ENCODE measurements at places on chromosomes 11 and 22.

- DNase-seq, result no peak
These were observed 86.4 kb downstream of the KIRREL3 start for GRCh38 chr11:126914166-126914565.

DNA sequence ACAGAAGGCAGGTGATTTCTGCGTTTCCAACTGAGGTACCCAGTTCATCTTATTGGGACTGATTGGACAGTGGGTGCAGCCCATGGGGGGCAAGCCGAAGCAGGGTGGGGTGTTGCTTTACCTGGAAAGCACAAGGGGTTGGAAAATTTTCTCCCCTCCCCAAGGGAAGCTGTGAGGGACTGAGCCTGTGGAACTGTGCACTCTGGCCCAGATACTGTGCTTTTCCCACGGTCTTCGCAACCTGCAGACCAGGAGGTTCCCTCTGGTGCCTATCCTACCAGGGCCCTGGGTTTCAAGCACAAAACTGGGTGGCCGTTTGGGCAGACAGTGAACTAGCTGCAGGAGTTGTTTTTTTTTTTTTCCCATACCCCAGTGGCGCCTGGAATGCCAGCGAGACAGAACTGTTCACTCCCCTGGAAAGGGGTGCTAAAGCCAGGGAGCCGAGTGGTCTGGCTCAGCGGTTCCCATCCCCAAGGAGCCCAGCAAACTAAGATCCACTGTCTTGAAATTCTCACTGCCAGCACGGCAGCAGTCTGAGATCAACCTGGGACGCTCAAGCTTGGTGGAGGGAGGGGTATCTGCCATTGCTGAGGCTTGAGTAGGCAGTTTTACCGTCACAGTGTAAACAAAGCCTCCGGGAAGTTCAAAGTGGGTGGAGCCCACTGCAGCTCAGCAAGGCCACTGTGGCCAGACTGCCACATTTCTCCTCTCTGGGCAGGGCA is 97.2 kb downstream of the JRKL start:
- no peak for DNase-seq

DNA sequence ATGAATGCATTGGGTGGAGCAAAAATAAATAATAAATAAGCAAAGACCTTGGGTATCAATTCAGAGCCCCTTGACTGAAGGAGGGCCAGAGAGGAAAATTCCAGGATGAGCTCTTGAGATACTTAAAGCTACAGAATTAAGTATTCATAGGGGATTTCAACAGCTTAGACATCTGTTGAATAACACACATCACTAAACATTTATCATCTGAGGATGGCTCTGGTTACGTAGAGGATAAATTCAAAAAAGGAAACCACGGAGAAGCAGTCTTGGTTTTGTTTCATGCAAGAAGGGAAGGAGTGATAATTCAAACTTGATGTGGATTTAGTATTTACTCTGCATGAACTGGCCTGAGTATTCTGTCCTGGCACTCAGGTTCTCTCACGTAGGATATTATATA is 29.8 kb downstream of the ARHGAP42 start:
- DNase-seq, result no peak

DNA sequence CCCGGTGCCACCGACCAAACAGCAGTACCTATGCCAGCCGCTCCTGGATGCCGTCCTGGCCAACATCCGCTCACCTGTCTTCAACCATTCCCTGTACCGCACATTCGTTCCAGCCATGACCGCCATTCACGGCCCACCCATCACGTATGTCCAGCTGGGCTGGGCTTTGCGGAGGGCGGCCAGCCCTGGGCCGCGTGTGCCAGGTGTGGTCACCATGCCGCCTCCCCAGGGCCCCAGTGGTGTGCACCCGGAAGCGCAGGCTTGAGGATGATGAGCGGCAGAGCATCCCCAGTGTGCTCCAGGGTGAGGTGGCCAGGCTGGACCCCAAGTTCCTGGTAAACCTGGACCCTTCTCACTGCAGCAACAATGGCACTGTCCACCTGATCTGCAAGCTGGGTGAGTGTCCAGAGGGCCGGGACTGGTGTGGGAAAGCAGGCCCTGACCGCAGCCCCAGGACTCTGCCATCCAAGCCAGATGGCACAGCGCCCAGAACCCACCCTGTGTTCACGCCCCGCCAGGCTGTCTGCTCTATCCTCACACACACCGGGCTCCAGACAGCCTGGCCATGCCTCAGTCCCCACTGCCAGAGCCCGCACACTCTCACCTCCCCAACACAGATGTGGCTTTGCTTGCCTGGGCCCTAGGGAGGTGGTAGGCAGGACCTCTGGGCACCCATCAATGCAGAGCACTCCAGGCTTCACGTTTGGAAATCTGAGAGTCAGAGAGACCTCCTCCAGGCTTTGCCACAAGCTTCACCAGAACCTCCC is 77.6 kb downstream of the MED15 start:
- DNase-seq, result no peak

- peak; percentile 82 for DNase-seq
These were observed 5.3 kb downstream of the VSIG2 start for GRCh38 chr11:124746621-124747243.

DNA sequence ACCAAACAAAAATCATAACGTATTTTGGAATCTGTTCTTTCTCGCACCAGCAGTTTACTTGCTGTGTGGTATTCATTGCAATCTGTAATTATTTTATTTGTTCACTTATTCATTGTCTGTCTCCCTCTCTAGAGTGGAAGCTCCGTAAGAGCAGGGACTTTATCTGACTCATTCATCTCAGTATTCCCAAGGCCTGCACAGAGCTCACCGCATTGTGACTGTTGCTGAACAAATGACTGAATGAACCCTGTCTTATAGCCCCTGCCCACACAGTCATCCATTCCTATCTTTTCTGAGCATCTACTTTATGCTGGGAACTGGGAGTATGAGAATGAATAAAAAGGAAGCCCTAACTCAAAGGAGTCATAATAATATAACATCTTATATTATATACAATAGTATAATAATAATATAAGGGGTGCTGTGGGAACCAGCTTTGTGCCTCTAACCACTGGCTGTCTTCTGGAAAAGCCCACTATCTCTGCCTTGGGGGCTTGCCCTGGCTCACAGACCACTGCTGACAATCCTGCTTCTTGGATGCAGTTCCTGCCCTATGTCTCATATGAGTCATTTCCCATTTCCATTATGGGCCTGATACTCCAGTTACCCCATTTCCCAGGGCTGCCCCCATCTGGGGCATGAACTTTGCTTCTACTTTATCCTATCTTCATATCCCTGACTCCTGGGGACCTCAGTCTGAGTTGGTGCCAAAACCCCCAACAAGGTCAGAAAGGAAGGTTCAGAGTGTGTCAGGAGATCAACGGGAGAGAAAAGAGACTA is 11.0 kb downstream of the XRRA1 start:
- DNase-seq, result no peak

- DNase-seq, result peak; percentile 5
These were observed 4.3 kb downstream of the RSPH14 start for GRCh38 chr22:23137468-23137867.

DNA sequence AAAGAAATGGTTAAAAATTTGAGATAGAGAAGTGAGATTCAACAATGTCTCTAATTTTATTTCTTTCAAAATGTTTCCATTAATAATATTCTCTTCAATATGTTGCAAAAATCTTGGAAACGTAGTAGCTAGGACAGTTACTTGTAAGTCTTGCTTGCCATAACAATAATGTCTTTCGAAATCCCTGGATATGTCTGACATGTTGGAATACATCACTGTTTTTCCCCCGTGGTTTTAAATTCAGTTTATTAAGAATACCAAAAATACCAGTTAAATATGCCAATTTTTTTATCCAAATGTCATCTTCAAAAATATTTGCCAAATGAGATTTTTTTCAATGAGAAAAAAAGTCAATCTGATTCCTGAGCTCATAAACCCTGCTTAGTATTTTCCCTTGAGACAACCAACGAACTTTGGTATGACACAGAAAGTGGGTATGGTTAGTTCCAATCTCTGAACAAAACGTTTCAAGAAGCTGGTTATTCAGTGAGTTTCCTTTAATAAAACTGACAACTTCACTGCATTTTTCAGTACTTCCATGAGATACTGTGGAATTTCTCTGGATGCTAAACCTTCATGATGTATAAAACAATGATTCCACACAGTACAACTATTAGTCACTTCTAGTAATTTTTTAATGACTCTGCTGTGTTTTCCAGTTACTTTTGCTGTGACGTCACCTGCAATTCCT is 36.7 kb upstream of the AMPD3 start:
- DNase-seq, result no peak

DNA sequence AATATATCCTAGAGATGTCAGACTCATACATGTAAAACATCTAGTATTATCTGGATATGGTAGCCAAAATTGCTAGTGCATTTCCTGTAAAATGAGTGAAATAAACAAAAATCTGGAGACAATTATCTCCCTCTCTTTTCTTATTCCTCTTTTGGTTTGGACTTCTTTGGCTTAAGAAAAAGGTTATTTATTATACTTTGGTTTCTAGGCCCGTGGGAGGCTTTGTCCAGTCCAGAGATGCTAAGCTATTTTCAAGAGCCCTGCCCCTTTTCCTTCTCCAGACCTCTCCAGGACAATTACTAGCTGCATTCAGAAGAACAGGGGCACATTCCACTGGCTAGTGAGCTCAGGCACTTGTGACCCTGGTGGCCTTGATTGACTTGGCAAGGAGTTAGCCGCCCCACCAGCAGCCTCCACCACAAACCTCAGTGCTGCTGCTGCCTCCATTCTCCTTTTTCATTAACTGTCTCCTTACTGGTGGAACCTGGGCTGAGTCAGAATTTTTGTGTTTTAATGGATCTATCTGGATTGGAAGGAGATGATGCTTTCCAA is 747.3 kb upstream of the TENM4 start:
- no peak for DNase-seq

DNA sequence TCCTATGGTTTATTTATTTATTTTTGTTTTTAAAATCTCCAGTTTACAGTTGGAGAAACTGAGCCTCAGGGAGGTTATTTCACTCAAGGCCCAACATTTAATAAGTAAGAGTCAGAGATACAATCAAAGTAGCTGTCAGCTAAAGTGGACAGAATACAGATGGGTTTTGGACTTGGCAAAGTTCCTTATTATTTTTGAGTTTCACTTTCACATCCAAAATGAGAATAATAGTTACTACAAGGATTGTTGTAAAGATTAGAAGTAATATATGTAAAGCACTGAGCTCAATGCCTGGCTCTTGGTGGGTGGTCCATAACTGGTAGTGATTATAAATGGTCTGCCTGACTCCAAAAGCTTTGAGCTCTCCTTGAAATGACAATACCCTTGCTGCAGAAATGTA is 87.5 kb upstream of the SESN3 start:
- no peak for DNase-seq

DNA sequence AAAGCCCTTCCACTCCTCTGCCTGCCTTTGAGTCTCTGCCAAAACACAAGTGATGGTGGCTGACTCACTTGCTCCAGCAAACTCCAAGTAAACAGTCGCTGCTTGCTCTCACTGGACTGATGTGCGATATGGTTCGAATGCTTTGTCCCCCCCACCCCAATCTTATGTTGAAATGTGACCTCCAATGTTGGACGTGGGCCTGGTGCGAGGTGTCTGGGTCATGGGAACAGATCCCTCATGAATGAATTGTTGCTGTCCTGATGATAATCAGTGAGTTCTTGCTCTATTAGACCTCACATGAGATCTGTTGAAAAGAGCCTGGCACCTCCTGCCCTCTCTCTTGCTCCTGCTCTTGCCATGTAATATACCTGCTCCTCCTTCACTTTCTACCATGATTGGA is 747.9 kb downstream of the OPCML start:
- DNase-seq, result peak; percentile 43

- DNase-seq, result no peak
These were observed 22.7 kb downstream of the OOSP3 start for GRCh38 chr11:59901306-59901705.

DNA sequence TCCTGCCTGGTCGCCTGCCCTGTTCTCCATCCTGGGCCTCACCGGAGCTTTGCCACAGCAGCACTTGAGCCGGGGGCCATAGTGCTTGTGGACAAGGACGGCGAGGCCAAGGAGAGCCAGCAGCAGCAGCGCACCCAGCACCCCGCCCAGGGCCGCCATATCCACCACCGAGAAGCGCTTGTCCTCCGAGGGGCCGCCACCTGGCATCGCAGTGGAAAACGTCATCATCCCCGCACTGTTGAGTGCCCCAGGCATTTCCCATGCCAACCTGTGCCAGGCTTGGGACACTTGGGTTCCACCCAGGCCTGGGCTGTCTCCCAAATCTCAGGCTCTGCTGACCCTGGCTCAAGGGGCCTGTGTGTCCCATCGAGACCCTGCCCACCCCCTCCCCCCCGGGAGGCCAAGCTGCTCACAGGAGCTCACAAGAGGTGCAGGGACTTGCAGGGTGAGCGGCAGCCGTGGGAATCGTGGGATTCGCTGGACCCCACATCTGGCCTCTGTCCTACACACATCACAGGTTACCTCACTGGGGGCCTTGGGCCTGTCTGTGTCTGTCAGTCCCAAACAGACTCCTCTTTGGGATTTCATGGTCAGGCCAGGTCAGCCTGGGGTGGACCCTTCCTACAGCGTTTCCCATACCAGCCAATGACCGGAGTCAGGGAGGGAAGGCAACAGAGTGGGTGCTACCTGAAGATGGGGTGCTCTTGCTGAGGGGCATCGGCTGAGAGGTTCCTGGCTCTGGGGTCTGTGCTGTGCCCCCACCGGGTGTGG is 2.3 kb upstream of the IRF7 start:
- DNase-seq, result peak; percentile 28

DNA sequence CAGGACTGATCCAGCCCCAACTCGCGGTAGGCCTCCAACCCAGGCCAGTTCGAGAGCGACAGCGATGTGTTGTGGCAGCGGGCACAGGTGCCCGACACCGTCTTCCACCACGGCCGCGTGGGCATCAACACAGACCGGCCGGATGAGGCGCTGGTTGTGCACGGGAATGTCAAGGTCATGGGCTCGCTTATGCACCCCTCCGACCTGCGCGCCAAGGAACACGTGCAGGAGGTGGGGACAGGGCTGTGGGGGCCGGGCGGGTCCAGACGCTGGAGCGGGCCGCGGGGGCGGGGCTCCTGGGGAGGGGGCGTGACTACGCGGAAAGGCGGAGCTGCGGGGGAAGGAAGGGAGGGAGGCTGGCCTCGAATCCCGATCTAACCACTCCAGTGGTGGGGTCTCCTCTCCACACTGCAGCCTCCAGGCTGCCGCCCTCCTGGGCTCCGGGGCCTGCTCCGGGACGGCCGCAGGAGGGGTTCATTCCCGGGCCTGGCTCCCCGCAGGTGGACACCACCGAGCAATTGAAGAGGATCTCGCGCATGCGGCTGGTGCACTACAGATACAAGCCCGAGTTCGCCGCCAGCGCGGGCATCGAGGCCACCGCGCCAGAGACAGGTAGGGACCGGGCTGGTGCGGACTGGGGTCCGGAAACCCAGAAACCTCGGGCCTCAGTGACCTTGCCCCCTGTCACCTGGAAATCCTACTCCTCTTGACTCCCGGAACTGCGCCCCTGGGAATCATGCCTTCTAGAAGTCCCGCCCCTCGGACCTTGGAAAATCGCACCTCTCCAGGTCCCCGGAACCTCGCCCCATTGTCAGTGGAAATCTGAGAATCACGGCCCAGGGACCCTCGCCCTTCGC is 14.9 kb downstream of the TMEM258 start:
- DNase-seq, result peak; percentile 69

DNA sequence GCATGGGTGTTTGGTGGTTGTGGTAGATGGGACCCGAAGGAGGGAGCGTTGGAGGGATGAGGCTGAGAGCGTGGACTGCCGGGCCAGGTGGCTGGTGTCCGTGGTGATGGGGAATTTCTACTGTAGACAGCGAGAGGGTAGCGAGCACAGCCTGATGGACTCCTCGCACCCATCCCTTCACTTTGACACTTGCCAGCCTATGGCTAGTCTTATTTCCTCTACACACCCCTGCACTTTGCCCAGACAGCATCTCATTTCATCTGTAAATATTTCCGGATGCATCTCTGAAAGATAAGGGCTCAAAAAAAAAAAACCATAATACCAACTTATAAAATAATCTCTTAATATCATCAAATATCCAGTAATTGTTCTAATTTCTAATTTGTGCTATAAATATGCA is 5.8 kb downstream of the OMP start:
- no peak for DNase-seq

All from left ventricle myocardium superior (tissue), 1 donor.